WERI-Rb-1 (cell line): ENCODE measurements at places on chromosomes 4 and X.

DNA sequence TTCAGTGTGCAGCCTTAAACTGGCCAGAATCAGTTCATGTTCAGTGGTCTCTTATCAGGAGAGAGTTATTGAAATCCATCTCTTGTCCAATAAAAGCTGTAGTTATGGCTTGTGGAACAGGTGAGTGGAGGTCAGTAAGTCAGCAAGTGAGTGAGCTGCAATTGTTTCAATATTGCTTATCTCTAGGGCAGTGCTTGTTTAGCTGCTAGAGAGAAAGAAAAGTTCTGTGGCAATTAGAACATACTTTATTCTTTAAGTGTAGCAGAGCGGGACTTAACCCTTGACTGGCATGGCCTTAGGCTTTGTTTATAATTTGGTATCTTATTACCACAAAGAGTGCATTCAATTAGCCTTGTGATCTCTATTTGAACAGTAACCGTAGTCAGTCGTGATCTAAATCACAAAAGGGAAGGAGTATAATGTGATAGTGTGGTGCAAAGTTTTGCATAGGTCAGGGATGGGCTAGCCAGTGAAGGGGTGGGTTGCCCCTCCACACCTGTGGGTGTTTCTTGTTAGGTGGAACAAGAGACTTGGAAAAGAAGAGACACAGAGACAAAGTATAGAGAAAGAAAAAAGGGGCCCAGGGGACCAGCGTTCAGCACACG is 6.9 kb upstream of the ETDC start:
- no peak for DNase-seq

GRCh38 chrX:102720237-102721168 is at the start of gene GPRASP3:
TSS of gene GPRASP3 (plus strand) at chrX:102720743. CDS start at chrX:102748996, 28,253 bp downstream.
- peak; percentile 77 for DNase-seq

GRCh38 chr4:89855236-89855635 is 18.3 kb upstream of the SNCA start:
- no peak for DNase-seq

- DNase-seq: no peak
These were observed 260.5 kb upstream of the IGFBP7 start for GRCh38 chr4:57370691-57371090.

DNA sequence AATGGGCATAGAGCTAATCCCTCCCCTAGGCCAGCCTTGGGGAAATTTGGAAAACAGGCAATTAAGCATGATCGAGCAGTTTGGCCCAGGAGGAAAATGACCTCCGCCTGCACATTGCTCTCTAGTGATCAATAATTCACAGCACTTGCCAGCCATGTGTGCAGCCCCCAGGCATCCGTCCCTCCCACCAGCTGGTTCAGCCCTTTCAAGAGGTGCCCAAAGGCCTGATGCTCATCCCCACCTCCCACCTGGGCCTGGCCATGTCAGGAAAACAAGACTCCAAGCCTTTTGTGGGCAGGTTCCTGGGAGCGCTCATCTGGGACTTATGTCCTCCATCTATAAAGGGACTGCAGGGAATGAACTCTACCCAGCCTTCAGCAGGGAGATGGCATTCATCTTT is 17.5 kb upstream of the PPP2R2C start:
- no peak for DNase-seq

- DNase-seq: no peak
These were observed 161.7 kb downstream of the BRWD3 start for GRCh38 chrX:80648023-80648422.

DNA sequence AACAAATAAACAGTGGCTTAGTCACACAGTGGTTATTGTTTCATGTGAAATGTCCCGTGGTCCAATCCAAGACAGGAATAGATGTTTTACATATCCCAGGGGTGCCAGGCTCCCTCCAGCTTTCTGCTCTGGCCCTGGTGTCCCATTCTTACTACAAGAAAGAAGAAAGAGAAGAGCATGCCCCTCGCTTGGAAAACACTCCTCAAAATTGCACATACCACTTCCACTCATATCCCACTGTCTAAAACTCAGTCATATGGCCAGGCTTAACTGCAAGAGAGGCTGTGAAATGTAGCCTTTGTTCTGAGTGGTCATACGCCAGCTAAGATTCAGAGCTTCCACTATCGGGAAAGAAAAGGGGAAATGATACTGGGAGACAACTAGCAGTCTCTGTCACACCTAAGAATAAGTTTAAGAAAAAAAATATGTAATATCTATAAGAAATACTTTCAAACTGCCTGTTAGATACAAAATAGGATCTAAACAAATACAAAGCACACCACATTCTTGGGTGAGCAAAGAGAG is 306.8 kb upstream of the FAM241A start:
- DNase-seq: no peak

DNA sequence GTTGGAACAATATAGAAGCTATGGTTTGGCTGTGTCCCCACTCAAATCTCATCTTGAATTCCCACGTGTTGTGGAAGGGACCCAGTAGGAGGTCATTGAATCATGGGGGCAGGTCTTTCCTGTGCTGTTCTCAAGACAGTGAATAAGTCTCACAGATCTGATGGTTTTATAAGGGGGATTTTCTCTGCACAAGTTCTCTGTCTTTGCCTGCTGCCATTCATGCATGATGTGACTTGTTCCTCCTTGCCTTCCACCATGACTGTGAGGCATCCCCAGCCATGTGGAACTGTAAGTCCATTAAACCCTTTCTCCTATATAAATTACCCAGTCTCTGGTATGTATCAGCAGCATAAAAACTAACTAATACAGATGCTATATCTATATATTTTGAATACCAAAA is 135.2 kb upstream of the EDNRA start:
- no peak for DNase-seq

- DNase-seq: no peak
These were observed 385.6 kb upstream of the NR3C2 start for GRCh38 chr4:148827781-148828180.

DNA sequence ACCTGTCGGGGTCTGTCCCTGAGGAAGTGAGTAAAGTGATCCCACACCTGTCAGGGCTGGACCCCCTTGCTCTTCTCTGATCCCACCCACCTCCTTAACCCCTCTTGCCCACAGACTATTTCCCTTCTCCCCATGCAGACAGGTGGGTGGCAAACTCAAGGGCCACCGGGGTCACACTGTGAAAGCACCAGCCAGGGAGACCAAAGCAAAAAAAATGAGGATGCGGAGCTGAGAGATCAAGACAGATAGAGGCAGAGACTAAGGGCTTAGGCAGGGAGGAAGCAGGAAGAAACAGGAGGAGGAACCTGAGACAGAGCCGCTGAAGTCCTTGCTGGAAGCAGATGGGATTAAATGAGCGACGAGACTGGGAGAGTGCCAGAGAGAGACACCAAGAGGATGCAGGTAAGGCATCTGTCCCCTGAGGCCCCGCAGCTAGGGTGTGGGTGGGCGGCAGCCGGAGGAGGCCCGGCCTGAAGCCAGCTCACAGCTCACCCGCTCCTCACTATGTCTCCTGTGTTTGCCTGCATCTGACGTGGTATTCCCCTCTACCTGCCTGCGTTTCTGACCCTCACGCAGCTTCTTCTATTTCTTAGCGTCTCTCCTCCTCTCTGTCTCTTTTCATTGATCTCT is 7.2 kb downstream of the TIMM17B start:
- DNase-seq: peak; percentile 56

- no peak for DNase-seq
These were observed 56.8 kb downstream of the RXFP1 start for GRCh38 chr4:158578476-158578875.

- DNase-seq: peak; percentile 36
These were observed 961 bp upstream of the MBNL3 start for GRCh38 chrX:132489578-132490419.

DNA sequence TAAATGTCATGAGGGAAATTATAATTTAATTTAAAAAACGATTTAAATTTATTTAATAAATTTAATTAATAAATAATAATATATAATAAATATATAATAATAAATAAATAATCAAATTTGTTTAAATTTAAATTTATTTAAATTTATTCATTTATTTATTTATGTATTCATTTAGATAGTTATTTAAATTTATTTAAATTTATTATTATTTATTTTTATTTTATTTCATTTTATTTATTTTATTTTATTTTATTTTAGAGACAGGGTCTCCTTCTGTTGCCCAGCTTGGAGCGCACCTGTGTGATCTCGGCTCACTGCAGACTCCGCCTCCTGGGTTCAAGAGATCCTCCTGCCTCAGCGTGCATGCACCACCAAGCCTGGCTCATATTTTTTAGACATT is 18.4 kb upstream of the PPP2R3B start:
- no peak for DNase-seq

DNA sequence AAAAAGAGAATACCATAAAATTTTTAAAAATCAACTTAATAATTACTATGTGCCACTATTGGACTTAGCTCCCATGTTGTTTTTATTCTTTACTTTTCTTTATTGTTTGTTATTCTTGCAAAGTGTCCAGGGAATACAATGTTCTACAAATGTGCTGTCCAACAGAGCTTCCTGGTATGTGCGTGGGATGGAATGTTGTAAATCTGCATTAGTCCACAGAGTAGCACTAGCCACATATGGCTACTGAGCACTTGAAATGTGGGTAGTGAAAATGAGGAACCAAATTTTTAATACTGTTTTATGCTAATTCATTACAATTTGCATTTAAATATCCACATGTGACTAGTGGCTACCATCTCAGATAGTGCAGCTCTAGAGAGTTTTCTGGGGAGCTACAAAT is 14.3 kb upstream of the CORIN start:
- no peak for DNase-seq

- DNase-seq: no peak
These were observed 11.8 kb upstream of the TASL start for GRCh38 chrX:30589146-30589888.

DNA sequence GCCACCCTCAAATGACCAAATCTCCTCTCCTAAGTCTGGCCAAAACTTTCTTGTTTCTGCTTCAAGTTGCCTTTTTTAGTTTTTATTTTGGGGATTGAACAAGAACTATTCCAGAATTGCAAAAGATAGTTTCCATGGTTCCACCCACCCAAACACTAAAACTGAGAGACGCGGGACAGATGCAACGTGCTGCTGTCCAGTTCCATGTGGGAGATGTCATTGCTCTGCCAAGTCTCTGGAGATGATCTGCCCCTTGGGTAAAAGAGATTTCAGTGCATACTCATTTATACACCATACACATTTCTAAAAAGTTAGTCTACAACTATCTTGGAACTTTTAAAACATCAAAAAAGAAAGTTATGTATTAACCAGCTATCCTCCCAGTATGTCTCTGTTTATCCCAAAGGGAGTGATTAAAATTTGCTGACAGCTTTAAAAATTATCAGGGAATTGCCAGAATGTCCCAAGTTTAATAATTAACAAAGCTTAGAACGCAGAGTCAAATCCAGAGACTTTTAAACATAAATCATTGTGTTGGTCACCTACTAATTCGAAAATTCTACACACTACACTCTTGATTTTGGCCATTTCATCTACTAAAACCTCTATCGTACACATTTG is 3.2 kb downstream of the MAOB start:
- DNase-seq: no peak

GRCh38 chrX:1596676-1597344 is 5.4 kb downstream of the AKAP17A start:
- no peak for DNase-seq

- no peak for DNase-seq
These were observed 23.5 kb downstream of the UVSSA start for GRCh38 chr4:1370321-1371124.

DNA sequence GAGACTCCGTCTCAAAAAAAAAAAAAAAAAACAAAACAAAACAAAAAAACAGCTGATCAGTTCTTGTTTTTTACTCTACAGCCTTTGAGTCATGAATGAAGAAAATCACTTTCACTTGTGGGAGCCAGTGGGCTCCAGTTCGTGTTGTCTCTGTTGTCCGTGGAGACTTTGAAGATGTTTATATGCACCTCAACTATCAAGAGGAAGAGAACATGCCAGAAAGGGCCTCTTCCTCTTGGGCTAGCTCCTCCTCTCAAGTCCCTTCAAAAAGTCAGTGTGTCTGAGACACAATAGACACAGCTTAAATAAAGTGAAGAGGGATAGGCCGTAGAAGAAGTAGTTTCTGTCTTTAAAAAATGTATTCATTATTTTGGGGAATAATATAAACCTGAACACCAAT is 182.7 kb downstream of the KDR start:
- DNase-seq: no peak

- DNase-seq: no peak
These were observed 523.6 kb upstream of the BOD1L1 start for GRCh38 chr4:14151101-14151500.

GRCh38 chr4:129323658-129324057 is 227.7 kb downstream of the C4orf33 start:
- no peak for DNase-seq

- peak; percentile 97 for DNase-seq
These were observed 1.5 kb downstream of the GRID2 start for GRCh38 chr4:92305148-92305877.

GRCh38 chrX:119482481-119483480 is 14.5 kb downstream of the SLC25A5 start:
- no peak for DNase-seq

GRCh38 chrX:131277543-131278136 is 11.5 kb downstream of the IGSF1 start:
- no peak for DNase-seq

DNA sequence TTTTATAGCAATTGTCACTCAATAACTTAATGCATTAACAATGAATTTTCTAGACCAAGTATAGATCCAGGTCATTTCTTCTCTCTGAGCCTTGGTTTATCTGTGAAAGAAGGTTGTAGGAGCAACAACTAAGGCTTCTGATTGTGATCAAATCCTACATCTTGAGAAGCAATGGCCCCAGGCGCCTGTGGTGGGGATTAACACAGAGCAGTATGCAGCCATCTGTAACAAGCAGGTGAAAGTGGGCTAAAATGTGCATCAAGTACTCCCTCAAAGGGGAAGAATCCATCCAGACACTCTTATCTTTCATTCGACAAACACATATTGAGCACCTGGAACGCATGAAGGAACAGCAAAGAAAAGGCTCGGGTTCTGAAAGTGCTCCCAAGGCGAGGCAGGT is 19.1 kb upstream of the SETD7 start:
- DNase-seq: peak; percentile 39
